T-helper 2 cell treated with Interferon-gamma antibody and Interleukin-4, amounts not matched to agents 5 μg/mL and 100 μg/mL, for 36 hours (primary cell): ENCODE measurements at places on chromosomes 12 and 14.

GRCh38 chr12:88998421-88998820 is 353.9 kb downstream of the DUSP6 start:
- H3K27me3 ChIP-seq, result peaks cover 48% of the 10 kb centered on the region
- no peaks in the 10 kb centered on the region for H3K4me1 ChIP-seq
- no peak overlapping the region for H3K4me3 ChIP-seq
- DNase-seq, result no peak
- H3K36me3 ChIP-seq, result no peaks in the 10 kb centered on the region

DNA sequence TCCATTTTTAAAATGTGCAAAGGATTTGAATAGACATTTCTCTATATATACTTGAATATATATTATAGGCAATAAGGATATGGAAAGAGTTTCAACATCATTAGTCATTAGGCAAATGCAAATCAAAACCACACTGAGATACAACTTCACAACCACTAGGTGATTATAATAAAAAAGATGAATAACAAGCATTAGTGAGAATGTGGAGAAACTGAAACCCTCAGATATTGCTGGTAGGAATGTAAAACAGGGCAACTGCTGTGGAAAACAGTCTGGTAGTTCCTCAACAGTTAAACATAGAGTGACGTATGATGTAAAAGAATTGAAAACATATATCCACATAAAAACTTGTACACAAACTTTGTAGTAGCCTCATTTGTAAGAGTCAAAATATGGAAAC is 11.7 kb upstream of the BATF start:
- peaks cover 30% of the 10 kb centered on the region for H3K4me1 ChIP-seq
- no peak overlapping the region for H3K4me3 ChIP-seq
- no peak overlapping the region for H3K27ac ChIP-seq
- H3K36me3 ChIP-seq, result peaks cover 18% of the 10 kb centered on the region

DNA sequence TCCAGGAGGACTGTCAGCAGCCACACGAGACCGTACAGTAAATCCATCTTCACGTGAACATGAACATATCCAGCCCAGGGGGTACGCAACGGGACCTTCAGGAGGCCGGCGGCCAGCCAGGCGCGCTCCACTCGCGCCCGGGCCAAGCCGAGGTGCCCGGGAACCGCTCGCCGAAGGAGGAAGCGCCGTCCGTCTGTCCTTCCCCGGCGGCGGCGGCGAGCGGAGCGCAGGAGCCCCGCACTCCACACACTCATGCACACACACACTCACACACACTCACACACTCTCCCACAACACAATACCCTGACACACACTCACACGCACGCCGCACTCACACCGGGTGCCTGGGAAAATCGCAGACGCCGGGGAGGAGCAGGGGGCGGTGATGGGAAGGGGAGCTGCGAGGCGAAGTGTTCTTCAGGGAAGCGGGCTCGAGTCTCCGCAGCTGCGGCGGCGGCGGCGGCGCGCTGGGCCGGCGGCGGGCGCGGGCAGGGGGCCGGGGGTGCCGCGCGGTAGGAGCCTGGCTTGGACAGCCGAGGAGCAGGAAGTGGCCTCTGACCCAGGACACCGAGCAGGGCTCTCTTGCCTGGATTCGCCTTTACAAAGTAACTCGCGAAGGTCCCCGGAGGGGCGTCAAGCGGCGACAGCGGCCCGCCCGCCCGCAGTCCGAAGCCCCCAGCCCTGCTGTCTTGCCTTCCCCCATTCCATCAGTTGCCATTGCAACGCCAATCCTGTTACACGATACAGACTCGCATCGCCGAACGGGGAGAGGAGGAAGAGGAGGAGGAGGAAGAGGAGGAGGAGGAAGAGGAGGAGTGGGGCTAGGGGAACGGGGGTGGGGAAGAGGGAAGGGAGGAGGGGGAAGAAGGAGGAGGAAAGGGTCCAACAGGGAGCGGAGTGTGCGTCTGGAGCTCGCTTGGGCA is 601 bp downstream of the MDGA2 start:
- H3K4me3 ChIP-seq, result peak overlapping the region; percentile 38
- H3K27me3 ChIP-seq, result peaks cover 35% of the 10 kb centered on the region
- no peak overlapping the region for H3K27ac ChIP-seq
- H3K4me1 ChIP-seq, result peaks cover 1% of the 10 kb centered on the region
- no peak for DNase-seq

- H3K27ac ChIP-seq, result no peak overlapping the region
- no peaks in the 10 kb centered on the region for H3K4me1 ChIP-seq
- peaks cover 2% of the 10 kb centered on the region for H3K27me3 ChIP-seq
- no peaks in the 10 kb centered on the region for H3K36me3 ChIP-seq
- DNase-seq, result no peak
Observed at GRCh38 chr12:119911182-119911581, 34.1 kb upstream of the CIT start.

DNA sequence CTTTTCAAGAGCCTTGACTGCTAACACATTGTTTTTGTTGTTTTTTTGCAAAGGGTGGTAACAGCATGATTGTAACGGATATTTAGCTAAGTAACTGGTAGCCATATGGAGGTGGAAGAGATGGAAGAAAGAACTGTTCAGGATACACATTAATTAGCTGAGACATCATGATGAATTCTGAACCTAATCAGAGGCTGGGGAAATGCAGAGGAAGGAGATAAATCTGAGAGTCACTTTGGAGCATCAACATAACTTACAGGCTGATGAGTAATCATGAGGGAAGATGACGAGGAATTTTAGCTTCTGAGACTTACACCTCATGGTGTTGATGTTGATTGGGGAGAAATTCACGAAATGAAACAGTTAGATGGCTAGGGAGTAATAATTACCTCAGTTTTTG is 62.3 kb downstream of the NIN start:
- no peaks in the 10 kb centered on the region for H3K27me3 ChIP-seq
- H3K27ac ChIP-seq, result no peak overlapping the region
- no peak overlapping the region for H3K4me3 ChIP-seq
- no peaks in the 10 kb centered on the region for H3K4me1 ChIP-seq
- H3K36me3 ChIP-seq, result peaks cover 66% of the 10 kb centered on the region
